Parietal lobe (tissue), 2 donors: ENCODE measurements at places on chromosomes 6 and 20. TPM values are rescaled to one million over a fixed set of nuclear protein-coding genes. Genes with fewer than 3 reads are reported as not detected.

UST gene
- total RNA-seq = 29.4 TPM

CD164 gene
- total RNA-seq = 43.8 TPM

PHACTR3 gene
- 64.8 TPM for total RNA-seq

MAVS gene
- total RNA-seq = 15.0 TPM

RFX6 gene
- not detected for total RNA-seq

PCIF1 gene
- 23.8 TPM for total RNA-seq
